CD4-positive, alpha-beta T cell (primary cell): ENCODE measurements at places on chromosomes 5 and 9.

GRCh38 chr9:108386859-108387384 lies 468.9 kb downstream of the ACTL7B start:
- DNase-seq, result no peak

DNA sequence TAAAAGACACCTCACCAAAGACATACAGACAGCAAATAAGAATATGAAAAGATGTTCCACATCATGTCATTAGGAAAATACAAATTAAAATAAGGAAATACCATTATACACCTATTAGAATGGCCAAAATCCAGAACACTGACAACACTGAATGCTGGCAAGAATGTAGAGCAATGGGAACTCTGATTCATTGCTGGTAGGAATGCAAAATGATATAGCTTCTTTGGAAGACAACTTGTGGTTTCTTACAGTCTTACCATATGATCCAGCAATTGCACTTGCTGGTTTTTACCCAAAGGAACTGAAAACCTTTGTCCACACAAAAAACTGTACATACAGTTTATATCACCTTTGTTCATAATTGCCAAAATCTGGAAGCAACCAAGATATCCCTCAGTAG lies 6.5 kb downstream of the TMEM161B start:
- no peak for DNase-seq

DNA sequence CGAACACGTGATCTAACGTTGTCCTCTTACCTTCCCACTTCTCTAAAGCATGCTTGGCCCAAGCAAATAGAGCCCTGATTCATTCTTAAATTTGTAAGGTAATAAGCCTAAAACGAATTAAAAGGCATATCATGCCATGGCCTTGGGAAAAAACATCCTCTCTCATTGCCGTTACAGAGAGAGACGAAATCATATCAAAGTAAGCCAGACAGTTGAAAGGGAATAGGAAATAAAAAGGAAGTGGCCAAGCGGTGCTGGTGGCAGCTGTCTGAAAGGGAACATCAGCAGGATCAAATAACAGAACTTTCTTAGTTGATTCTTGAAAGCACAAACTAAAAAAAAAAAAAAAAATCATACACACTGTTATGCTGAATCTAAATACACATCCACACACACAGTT lies 49.1 kb upstream of the CDH6 start:
- DNase-seq, result no peak

DNA sequence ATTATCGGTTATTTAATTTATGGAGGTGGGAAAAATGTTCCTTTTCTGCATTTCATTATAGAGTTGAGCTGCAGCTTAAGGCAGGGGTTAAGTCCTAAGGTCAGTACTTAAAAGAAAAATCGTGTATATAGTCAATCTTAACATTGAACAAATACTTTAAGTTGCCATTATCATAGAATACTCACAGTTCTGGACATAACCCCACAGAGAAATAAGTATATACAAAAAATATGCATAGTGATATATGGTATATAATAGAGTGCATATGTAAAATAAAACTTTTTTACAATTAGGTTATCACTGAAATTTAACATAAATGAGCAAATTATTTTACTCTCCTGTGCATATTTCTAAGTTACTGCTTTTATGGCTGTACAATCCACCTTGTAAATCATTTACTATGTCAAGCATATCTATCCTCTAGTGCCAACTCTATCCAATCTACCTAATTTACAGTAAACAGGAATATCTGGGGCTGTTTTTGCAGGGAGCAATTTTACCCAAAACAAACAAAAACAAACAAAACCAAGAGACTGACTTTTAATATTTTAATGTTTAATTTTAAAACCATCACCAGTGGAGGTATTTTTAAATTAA lies 28.8 kb downstream of the TTC39B start:
- DNase-seq, result no peak

DNA sequence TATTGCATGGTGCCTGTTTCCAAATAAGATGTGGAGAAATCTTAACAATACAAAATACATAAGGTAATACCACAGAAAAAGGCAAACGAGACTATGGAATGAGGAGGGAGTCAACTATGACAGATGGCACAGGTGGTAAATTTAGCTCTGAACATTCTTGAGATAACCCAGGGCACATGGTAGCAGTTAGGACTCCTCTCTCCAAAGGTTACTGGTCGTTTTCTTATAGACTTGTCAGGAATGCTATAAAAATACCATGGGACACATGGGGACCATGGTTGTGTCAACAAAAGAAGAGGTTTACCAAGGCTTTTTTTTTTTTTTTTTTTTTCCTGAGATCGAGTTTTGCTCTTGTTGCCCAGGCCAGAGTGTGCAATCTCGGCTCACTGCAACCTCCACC lies 209.4 kb upstream of the RFX3 start:
- no peak for DNase-seq

DNA sequence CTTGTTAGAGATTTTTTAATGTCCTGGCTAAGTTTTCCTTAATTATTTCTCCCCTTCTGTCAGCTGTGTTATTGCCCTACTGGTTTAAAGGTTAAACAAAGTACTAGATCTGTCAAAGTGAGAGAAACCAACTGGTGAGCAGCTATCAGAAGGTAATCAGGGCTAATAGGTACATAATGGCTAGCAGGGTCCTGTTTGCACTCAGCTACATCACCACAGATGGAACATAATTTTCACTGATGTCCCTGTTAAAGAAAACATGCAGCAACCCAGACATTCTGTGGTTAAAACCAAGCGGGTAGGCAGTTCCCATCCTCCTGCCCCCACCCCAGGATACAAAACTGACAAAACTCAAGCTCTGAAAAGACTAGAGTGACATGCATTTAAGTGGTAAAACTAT lies 473.9 kb downstream of the NR2F1-AS1 start:
- DNase-seq, result no peak

DNA sequence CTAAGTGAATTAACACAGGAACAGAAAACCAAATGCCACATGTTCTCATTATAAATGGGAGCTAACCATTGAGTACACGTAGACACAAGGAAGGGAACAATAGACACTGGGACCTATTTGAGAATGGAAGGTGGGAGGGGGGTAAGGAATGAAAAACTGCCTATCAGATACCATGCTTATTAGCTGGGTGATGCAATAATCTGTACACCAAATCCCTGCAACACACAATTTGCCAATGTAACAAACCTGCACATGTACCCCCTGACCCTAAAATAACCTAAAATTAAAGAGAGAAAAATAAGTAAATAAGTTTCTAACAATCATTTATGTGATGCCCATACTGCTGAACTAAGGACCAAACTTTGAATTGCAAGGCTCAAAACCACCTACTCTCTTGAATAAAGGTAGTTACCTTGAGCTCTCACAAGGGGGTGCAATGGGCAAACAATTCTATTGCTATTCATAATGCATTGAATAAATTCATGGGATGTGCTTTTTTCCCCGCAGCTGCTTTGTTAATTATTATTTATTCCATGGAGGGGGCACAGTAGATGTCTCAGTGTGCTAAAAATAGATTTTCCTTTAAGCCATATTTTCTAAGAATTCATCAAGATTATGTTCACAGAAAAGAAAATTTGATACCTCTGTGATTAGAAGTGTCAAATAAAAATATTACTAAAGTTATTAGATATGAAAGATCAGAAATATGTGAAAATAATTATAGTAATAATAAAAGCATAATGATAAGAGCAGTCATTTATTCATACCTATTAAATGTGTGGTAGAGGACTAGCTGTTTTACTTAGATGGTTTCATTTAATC lies 76.2 kb upstream of the PTPN3 start:
- no peak for DNase-seq

DNA sequence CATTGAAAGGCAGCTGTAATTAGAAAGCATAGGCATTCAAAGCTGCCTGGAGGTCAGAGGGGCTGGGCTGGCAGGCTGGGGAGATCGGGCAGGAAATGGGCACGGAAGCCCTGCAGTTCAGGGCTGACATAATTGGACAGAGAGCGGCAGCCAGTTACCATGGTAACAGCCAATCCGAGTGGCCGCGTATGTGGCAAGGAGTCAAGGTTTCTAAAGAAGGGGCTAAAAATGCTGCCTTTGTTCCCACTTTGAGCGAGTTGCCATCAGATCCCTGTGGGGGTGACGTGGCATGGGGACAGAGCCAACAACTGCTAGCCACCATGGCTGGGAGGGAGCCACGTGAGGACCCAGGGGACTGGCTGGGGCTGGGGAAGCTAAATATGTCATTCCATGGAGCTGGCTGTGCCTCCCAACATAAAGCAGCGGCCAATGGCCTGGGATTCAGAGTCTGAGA lies 44.7 kb upstream of the NDFIP1 start:
- DNase-seq, result peak; percentile 51

- no peak for DNase-seq
Measured at GRCh38 chr9:111106202-111106601, 67.9 kb upstream of the LPAR1 start.

- no peak for DNase-seq
Measured at GRCh38 chr5:34626036-34626435, 30.1 kb upstream of the RAI14 start.

DNA sequence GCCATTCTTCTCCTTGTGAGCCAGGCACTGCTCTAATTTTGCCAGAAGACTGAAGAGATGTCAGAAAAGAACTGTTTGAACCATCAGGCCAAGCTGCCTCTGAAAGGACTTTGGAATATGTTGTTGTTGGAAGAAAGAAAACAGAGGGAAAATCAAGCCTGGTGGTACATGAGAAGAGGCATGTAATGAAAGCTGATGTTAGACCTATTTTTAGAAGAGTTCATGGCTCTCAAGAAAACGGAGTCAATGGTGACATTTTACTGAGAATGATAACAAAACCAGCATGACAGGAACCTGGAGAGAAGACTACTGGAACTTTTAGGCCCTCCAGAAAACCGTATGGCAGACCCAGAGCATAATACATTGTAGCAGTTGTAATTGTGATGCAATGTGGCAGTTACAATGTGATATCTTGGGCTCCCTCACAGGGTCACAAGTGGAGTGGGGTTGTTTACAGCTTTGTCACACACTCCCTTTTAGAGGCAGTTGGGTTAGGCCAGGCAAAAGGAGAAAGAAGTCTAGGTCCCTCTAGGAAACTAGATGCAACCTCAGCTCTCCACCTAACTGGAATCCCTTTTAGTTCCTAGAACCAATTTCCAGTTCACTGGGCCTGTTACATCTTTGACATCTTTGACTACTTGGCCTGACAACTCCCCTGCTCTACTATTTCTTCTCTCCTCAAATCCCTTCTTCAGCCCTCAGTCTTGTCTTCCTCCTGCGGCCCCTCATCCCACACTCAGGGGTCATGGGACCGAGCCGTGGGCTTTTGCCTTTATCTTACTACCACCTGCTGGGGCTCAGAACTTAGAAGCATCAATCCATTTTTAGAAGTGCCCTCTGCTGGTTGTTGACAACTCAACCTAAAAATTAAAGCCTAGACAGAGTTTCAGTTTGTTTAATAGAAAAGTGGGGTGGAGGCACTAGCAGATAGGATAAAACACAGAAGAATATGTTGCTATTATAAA lies 61.2 kb upstream of the JAK2 start:
- DNase-seq, result no peak

- DNase-seq, result no peak
Measured at GRCh38 chr5:78003919-78004318, 227.8 kb upstream of the TBCA start.
